Activated gamma-delta T cell (primary cell): ENCODE measurements at places on chromosomes 16 and 17.

DNA sequence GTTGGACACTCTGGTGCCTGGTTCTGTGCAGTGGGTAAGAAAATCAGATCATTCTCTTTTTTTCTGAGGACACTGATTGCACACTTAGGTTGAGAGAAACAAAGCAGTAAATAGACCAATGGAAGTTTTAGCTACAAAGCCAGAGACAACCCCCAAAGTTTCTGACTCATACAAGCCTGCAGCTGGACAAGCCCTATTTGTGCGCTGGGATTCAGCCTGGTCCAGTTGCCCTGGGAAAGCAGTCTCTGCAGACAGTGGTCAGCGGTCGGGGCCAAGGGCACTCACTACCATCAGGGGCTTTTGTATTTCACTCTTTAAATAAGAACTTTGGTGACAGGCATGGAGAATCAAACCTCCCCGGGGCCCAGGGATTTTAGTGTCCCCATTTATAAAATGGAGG lies 6.0 kb upstream of the RHBDL3 start:
- DNase-seq, result no peak

GRCh38 chr16:52953215-52953614 lies 99.5 kb downstream of the CHD9NB start:
- DNase-seq, result no peak

- DNase-seq, result no peak
Observed at GRCh38 chr17:14730821-14731220, 429.9 kb downstream of the HS3ST3B1 start.

DNA sequence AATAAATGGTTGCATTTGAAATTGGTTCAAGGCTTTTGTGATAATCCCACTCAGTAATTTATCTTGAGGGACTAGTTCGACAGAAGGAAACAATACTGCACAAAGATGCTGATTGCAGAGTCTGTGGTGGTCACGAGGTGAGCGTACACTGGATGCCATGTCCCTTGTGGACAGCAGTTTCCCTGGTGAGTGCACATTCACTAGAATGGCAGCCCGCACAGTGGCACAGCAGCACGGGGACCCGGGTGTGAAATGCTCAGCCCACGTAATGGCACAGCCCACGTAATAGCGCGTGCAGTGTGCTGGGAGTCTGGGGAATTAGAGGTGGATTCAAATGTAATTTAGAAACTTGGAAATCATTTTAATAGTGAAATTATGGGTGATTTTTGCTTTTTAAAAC lies 154.0 kb downstream of the LGALS9B start:
- no peak for DNase-seq

GRCh38 chr16:12862327-12862726 lies 39.1 kb upstream of the SHISA9 start:
- no peak for DNase-seq

DNA sequence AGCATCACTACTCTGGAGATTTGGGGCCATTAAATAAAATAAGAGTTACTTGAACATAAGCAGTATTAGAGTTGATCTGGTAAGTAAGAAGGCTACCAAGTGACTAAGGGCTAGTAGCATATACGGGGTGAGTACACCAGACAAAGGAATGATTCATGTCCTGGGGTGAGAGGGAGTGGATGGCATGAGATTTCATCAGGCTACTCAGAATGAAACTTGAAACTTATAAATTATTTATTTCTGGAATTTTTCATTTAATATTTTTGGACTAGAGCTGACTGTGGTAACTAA lies 2.3 kb downstream of the SLFN5 start:
- DNase-seq, result no peak

DNA sequence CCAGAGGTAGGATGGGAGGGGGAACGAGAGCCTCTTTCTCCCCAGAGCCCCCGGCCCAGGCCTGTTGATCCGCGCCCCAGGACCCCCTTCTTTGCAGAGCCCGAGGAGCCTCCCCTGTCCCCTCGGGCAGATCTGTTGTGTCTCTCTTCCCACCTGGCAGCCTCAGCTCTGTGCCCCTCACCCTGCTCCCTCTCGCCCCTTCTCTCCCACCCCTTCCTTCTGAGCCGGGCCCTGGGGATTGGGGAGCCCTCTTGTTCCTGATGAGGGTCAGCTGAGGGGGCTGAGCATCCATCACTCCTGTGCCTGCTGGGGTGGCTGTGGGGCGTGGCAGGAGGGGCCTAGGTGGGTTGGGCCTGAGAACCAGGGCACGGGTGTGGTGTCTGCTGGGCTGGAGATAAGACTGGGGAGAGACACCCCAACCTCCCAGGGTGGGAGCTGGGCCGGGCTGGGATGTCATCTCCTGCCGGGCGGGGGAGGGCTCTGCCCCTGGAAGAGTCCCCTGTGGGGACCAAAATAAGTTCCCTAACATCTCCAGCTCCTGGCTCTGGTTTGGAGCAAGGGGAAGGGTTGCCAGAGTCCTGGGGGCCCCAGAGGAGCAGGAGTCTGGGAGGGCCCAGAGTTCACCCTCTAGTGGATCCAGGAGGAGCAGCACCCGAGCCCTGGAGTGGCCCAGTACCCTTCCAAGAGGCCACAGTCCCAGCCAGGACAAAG lies 65.4 kb downstream of the MRC2 start:
- no peak for DNase-seq

GRCh38 chr17:78952706-78953105 lies 27.0 kb downstream of the LGALS3BP start:
- no peak for DNase-seq

GRCh38 chr17:17424552-17424951 lies 52.2 kb upstream of the MED9 start:
- no peak for DNase-seq

- DNase-seq, result no peak
Observed at GRCh38 chr16:55012362-55012761, 81.7 kb downstream of the IRX5 start.

DNA sequence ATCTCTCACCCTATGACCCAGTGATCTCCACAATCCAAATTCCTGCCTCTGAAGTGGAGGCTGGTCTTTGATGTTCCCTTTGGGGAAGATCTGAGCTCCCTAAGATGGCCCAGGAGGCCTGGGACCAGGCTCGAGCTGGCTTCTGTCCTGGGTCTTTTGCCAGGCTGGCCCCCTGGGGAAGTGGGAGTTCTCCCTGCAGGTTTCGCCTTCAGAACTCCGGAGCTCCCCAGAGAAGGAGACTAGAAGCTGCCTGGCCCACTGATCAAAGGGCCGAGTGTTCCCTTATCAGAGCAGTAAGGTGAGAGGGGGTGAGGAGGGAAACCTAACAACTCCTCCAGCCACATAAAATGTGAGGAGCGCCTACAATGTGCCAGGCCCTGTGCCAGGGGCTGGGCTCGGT lies 147.1 kb downstream of the IRF8 start:
- DNase-seq, result no peak

DNA sequence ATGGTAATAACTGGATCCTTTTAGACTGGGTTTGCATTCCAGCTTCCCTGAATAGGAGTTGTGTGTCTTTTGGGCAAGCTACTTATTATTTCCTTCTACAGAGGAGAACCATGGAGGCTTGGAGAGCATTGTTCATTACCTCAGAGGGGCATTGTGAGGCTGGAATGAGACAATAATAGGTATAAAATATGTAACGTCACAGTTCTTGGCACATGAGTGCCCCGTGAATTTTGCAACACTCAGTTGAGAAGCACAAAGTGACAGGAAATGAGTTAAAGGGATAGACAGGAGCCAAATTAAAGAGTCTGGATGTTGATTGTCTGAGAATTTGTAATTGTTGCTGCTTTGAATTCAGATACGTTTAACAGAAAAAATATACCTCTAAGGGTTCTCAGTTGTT lies 92.2 kb downstream of the CDH8 start:
- no peak for DNase-seq

- no peak for DNase-seq
Observed at GRCh38 chr17:8369944-8370343, 6.6 kb downstream of the KRABD2 start.

- DNase-seq, result no peak
Observed at GRCh38 chr16:4529085-4530060, 9.2 kb downstream of the CDIP1 start.

DNA sequence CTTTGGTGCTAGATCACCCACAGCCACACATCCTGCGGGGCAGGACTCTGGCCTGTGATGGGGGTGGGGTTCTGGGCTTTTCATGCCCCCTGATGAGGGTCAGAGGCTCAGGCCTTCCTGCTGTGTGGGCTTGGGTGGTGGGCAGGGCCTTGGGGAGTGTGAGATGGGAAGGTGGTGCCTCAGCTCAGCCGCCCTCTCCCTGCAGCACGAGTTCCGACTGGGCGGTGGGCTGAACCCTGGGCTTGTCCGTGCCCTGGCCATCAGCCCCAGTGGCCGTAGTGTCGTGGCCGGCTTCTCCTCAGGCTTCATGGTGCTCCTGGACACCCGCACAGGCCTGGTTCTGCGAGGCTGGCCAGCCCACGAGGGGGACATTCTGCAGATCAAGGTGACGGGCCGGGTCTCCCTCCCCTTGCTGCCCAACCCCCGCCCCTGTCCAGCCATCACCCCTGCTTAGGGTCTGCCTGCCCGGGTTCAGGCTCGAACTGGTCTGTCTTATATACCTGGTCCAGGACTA lies 6.8 kb upstream of the SERPINF2 start:
- no peak for DNase-seq

DNA sequence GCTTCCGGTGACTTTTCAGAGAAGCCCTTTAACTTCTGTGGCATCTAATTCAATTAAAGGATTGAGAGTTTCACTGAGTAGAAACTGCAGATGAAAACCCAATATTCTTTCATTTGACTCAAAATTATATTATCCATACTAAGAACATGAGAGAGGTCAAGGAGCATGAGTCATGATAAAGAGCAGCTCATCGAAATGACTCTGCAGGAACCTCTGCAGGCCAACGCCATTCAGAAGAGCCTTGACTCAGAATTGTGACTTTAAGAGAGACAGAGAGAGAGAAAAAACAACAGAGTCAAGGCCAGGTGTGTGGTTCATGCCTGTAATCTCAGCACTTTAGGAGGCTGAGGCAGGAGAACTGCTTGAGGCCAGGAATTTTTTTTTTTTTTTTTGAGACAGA lies 417.2 kb upstream of the XYLT1 start:
- DNase-seq, result no peak

DNA sequence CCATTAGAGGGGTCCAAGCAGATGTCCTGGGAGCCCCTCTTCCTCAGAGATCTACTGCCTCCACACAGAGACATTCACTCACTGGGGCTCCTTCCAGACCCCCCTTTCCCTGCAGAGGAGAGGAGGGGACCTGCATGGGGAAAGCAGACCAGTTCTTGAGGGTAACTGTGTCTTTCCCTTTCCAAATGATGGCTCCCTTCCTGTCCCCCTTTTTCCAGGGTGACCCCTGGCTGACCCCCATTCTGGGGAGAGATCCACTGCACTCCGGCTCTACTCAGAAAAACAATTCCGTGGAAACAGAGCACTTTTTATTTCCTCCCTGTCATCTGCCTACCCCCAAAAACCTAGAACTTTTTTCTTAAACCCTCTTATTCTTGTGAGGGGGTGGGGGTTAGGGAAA lies 6.4 kb downstream of the CACNA1G start:
- no peak for DNase-seq

DNA sequence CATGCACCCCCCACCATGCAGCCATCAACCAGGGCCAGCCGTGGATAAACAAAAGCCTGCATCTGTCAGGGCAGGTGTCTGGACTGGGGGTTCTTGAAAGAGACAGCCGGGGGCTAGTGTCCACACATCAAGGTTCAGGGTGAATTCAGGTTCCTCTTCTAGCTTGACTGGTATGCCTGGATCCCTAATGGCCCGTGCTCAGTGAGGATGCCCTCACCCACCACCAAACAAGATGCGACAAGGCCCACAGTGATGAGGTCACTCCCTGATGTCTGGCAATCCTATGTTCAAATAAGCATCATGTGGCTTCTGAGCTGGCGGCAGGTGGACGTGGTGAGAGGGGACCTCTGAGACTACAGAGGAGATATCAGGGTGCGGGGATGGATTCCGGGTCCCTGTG lies 64.6 kb downstream of the GOSR1 start:
- no peak for DNase-seq

DNA sequence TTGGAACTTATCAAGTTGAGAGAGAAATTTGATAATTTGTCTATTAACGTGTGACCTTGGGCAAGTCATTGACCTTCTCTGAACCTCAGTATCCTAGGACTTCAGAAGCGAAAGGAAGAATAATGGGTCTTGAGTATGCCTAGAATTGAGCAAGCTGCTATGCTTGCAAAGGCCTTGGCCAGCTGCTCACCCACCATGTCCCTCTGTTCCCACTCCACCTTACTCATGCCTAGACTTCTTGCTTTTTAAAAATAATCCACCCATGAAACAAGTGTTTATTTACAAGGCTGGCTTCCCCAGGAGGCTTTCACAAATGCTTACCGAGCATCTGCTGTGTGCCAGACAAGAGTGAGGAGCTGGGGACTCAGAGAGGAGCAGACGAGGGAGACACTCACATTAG lies 590.6 kb downstream of the MAF start:
- DNase-seq, result no peak

DNA sequence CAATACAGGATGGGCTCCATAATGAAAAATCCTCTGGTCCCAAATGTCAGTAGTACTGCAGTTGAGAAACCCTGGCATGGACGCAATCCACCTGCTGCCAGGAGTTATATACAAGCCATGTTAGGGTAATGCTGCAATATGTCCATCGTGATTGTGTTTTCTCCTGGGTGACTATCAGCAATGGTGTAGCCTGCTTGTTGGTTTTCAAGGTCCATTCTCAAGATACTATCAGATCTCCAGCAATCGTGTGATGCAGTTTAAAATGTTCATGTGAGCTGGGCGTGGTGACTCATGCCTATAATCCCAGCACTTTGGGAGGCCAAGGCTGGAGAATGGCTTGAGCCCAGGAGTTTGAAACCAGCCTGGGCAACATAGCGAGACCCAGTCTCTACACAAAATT lies 24.0 kb downstream of the ABCC1 start:
- DNase-seq, result no peak

GRCh38 chr16:49464877-49465504 lies 91.4 kb downstream of the C16orf78 start:
- no peak for DNase-seq
